ENCODE measurements at places on chromosomes 7 and 10.

- no peak for DNase-seq
Measured at GRCh38 chr10:132477398-132478340, 59.9 kb upstream of the INPP5A start.

GRCh38 chr10:77348751-77349150 is 288.9 kb downstream of the KCNMA1 start:
- DNase-seq, result no peak

- DNase-seq, result no peak
Measured at GRCh38 chr10:107952649-107953556, 788.4 kb upstream of the SORCS1 start.

GRCh38 chr10:91238191-91238590 is 17.7 kb downstream of the PCGF5 start:
- DNase-seq, result no peak

DNA sequence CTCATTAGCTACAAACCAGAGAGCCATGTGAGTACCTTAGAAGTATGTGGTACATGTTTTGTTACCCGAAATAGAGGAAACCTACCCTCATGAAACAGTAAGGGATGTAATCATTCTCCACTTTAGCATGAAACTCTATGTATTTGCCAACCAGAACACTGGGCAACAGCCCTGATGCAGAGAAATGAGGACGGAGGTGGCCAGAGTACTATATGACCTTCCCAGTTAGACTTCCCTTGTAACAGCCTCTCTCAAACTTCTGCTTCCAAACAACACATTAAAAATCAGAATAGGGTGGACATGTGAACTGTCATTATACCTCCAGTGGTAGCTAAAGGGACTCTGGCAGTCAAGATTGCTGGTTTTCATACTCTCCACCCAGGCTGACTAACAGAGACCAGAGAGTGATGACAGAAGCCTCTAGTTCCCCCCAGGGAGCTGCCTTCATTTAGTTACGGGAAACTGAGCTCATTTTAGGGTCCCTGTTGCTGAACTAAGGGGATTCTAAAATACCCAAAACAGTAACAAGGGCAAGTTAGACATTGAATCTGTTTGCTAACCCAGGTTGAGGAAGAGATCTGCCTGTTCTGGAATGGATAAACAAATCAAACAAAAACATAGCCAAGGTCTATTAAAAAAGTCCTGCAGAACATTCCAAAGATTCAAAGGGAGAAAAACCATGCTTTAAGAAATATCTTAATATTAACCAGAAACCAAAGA is 83.1 kb downstream of the VPS41 start:
- no peak for DNase-seq

- no peak for DNase-seq
Measured at GRCh38 chr10:116477986-116478664, 50.5 kb downstream of the PNLIPRP3 start.

GRCh38 chr7:6168477-6168868 is 104.0 kb downstream of the CYTH3 start:
- DNase-seq, result no peak

DNA sequence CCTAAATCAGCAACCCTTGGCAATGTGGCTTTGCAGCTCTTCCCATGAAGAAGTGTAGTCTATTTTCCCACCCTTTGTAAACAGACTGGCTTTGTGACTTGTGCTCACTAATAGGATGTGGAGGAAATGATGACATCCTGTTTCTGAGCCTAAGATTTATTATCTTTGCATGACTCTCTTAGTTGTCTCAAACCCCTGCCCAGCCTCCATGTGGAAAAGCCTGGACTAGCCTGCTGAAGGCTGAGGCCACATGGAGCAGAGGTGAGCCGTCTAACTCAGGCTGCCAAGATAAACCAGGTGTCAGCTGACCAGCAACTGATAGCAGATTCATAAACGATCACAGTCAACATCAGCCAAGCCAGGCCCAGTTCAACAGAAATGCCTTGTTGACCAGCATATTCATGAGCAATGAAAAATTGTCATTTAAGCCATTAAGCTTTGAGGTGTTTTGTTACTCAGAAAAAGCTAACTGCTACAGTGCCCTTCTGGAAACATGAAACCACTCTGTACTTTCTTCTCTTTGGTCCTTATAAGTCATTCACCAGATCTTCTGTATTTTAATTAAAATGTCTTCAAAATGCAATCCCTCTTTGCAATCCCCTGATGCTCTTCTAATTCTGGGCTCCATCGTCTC is 586.3 kb upstream of the ANKRD30A start:
- DNase-seq, result no peak

DNA sequence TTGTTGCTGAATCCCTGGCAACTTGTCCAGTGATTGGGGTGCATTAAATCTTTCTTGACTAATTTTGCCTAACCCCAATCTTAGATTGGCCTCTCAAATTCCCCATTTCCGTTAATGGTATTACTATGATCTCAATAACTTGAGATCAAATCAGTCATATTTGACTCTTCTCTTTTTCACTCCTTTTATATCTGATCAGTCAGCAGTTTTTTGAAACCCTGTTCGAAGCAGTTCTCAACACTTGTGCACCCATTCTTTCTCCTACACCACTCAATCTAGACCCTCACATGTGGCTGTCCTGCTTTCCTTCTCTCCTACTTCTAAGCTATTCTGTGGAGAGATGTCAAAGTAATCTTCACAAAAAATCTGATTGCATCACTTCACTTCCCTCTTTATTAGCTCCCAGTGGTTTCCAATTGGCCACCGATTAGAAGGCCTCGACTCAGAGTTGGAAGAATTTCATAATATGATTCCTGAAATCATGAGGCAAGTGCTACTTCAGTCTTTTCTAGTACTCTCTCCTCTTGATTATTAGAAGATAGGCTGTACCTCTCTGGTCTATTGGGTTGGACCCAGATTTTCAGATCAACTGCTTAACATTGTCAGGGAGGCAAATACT is 128.9 kb downstream of the ZNF365 start:
- no peak for DNase-seq

DNA sequence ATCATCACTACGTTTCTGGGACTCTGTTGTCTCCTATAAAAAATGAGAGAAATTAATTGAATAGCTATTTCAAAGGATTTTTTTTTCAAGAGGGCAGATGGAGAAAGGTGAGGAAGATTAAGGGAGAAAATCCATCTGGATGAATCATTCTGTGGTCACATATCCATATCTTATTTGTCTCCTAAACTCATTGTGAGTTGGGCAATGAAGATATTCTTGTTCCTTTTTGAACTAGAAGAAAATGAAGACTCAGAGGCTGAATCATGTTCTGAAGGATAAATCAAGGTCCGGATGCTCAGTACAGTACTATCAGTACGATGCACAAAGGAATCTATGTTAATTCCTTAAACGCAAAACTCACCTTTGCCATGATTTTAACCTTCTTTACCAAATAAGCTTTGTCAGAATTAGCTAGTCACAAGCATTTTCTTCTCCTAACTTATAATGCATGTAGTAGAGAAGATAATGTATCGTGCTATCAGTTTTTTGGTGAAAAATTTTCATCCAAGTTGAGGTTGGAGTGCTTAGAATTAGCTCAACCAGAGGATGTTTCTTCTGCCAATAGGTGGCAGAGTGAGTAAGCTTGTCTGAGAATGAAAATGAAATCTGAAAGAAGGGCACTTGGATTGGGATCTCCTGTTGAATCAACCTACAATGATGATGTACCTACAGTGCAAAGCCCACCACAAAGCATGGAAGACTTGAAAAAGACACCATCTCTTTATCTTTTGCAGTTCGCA is 446.9 kb downstream of the KIF20B start:
- DNase-seq, result no peak

DNA sequence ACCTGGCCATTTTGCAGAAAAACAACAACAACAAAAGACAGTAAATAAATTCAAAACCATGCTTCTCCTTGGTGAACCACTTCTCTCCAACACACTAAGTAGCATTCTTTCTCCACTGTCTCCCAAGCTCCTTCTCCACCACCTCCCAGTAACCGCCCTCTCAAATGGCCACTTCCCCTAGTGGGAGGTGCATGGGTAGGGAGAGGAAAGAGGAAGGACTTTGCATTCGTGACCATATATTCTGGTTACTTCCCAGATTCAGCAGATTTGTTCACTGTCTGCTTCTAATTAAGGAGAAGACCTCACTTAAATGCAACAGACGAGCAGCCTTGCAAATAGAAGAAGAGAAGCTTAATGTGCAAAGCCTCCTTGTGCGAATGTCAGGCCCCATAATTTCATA is 166.8 kb downstream of the SORCS1 start:
- no peak for DNase-seq

- DNase-seq, result no peak
Measured at GRCh38 chr7:25624833-25625232, 396.5 kb upstream of the NPVF start.

DNA sequence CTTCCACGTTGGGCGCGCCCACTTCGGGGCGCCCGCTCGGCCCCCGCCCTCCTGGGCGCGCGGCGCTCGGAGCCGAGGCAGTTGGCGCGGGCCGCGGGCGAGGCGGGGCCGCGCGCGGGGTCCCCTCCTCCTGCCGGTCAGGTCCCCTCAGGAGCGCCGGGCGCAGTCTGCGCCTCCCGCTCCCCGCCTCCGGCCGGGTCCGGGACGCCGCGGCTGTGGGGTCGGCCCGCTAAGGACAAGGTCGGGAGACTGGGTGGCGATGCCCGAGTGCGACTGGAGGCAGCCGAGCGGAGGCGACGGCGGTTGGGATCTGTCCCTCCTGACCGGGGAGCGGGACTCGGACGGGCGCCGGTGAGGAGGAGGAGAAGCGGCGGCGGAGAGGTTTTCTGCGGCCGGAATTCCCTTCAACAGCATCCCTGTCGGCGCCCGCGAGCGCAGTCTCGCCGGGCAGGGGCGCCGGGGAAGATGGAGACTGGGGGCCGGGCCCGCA is at the start of gene ATRNL1:
Gene ATRNL1, plus strand, starts transcription at position 80 of the 490 bp plus-strand sequence. Its CDS starts 386 bp downstream, at position 466.
- DNase-seq, result peak; percentile 1

DNA sequence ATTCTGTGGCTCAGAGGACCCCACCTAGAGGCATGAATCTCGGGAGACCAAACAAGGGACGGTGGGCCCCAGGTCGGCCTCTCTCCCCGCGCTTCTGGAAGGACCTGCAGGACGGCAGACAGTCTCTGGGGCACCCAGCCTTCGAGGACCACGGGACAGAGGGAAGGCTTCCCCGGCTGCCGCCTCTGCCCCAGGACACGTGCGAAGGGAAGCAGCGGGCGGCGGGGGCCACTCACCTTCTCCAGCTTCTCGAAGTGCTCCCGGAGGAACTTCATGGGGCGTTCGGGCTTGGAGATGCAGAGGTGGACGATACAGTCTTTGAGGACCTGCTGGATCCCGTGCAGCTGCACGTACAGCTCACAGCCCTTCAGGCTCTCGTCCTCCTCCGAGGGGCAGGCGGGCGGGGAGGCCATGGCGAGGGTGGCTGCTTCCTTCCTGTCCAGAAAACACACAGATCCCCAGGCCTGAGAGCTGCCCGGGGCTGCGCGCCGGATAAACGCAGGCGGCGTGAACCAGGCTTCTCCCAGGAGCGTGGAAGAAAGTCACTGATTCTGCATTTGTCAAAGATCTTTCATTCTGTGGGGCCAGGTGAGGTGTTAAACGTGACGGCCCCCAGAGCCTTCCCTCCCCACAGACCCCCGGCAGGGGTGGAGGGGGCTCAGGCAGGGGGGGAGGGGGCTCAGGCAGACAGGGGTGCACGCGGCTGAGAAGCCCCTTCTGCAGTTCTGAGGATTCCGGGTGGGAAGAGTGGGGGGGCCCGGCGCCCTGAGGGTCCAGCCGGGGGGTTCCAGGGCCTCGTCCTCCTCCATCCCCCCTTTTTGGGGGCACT is 15.2 kb upstream of the DNAAF5 start:
- no peak for DNase-seq

GRCh38 chr7:151314401-151314800 is 27.2 kb upstream of the NUB1 start:
- no peak for DNase-seq

DNA sequence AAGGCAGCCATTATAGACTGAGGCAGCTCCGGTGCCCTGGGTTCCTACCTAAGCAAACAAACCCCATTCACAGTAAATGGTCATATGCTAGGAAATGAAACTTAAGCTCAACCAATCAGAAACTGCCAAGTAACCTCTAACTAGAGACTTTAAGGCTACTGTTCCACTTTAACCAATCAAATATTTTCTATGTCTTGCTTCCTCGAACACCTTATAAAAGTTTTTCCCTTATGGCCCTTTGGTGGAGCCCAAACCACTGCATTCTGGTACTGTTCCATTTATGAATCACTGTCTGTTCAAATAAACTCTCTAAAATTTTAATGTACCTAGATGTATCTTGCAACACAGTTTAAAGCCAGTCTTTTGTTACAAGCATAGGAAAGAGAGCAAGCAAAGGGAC is 361.1 kb downstream of the HGF start:
- DNase-seq, result no peak

- no peak for DNase-seq
Measured at GRCh38 chr7:41287559-41288335, 415.1 kb downstream of the INHBA start.

GRCh38 chr7:132059141-132059540 is 502.7 kb upstream of the PODXL start:
- DNase-seq, result no peak

DNA sequence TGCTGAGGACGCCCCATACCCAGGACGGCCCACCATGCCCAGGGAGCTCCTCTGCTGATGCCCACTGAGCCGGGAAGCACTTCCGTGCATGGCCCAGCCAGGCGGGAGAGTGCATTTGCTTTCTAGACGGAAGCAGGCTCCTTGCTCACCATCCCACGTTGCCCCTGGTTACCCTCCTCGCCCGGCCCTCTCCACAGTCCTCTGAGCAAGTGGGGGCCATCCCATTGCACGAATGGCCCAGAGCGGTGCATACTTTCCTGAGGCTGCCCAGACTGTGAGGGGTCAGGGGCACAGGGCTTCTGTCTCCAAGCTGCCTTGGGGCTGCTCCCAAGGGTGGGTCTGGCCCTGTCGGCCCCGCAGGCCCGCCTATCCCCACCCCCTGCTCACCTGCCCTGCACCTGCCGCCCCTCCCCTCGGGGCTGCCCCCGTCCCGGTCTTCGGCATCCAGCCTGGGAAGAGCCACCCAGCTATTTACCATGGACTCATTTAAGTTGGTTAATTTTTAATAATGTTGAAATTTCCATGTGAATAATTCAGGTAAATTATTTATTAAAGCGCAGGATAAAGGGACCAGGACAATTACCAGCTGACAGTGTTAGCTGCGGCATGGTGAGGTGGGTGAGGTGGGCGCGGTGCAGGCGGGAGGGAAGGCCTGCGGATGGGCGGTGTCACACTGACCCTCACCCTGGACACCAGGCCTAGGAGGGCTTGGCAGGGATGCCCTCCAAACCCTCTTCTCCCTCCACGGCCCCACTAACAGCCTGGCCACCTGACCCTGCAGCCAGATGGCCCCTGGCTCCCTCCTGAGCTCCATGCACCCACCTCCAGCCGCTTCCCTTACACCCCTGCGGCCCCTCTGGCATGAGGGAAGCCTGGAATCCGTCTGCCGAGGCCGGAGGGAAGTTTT is 104.4 kb downstream of the MICALL2 start:
- DNase-seq, result no peak

- no peak for DNase-seq
Measured at GRCh38 chr7:45174966-45175765, 17.6 kb downstream of the RAMP3 start.

DNA sequence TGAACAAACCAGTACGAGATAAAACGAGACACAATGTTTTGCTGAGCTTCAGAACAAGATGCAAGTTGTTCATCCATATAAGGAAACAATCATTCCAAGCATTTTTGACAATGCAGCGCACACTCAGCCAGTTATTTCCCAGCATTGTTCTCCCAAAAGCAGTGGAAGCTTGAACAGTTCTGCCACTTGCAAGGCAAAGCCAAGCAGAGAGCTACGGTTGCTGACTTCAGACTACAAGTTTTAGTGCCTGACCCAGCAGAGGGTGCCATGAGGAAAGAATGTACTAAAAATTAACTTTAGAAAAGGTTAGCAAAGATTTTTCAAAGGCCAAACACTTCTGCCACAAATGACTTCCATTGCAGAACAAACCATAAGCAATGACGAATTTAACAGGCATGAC is 152.5 kb downstream of the SLC25A13 start:
- DNase-seq, result no peak

GRCh38 chr10:132693676-132694075 is 92.3 kb downstream of the NKX6-2 start:
- no peak for DNase-seq

Data from stimulated activated CD4-positive, alpha-beta T cell treated with anti-CD3 and anti-CD28 coated beads, TNF-alpha, amount 100 ng/mL, for 4 hours (primary cell).